Thyroid gland (tissue), 4 donors: ENCODE measurements at places on chromosomes 2 and 18.
A peak's percentile ranks its signal among the peaks of the same experiment; 100 is the strongest.

DNA sequence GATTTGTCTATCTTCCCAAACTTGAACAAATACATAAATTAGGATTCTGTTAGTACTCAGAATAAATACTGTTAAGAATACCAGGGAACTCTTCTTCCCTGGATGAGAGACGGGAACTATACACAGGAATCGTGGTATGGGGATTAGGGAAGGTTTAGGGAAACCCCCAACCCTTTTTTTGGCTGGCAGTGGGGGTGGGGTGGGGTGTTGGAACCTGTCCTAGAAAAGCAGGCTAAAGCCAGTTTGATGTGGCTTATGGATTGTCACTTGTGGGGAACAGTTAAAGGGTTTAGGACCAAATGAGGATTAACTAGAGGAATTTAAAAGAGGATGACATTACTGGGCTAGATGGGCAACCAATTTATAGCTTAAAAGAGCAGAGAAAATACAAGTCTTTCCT, 1.8 kb downstream of the SLC4A10 start:
- DNase-seq = no peak

DNA sequence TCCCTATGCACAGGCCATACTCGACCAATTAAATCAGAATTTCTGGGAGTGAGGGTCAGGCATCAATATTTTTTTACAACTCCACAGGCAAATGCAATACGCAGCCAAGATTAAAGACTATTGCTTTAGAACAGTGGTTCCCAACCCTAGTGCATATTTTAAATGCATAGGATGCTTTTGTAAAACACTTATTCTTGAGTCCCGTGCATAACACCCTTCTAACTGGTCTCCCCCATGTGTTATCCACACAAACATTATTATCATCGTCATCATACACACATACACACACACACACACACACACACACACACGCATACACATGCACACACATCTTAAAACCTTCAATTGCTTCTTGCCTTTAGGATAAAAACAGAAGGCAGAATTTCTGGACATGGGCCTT, 145.0 kb upstream of the PELI1 start:
- no peak for DNase-seq

DNA sequence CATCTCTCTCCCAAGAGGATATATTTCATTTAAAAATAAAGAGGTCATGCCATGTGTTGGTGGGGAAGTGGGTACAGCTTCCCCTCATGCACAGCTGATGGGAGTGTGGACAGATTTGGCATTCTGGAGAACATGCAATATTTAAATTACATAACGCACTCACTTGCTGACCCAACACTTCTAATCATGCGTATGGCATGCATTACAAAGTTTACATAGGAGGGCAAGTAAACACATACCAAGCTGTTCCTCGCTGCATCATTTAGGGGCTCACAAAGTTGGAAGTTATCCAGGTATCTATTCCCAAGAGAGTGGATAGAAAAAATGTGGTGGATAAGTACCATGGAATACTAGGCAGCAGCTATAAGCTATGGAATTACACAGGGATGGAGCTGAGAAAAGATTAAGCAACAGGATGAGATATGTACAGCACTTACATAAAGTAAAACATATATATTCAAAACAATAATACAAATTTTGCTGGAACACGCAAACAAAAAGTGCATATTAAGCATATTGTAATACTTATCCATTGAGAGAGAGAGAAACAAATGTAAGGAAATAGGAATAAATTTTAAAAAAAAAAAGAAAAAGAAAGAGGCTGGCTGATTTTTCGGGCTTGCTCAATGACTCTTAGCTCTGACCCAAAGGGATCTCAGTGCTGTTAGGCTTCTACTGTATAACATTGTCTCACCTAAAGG, 11.0 kb downstream of the CYP1B1 start:
- no peak for DNase-seq

DNA sequence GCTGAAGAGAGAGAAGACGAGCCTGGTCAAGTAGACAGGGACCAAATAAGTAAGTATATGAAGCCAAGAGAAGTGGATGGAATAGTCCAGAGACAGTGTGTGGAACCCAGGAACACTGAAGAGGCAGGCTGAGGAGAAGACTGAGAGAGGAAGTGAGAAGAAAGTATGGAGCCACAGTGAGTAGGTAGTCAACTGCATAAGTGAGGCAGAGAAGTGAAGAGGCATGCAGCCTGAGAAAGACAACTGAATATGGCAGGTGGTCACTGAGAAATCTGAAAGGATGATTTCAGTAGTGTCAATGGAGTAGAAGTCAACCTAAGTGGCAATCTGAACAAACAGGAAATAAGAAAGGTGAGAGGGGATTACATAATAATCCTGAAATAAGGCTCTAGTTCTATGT, 55.4 kb downstream of the CWC22 start:
- DNase-seq = no peak

GRCh38 chr2:142866426-142866825, 11.0 kb upstream of the KYNU start:
- no peak for DNase-seq

- DNase-seq = peak; percentile 47
These were observed 163.7 kb upstream of the PXDN start for GRCh38 chr2:1907849-1908533.

DNA sequence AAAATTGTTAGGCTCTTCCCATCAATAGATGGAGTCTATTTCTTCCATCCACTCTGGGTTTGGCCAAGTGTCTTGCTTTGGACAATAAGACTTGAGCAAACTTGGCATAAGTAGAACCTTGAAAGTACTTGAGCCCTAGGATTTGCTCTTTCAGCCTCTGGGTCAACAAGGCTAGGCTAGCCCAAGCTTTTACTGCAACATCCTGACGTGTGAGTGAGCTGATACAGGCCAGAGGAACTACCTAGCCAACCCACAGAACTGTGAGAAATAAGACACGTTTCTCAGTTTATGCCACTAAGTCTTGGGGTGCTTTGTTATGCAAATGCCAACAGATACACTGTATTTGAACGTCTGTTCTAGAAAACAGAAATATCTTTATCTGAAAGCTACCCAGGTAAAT, 71.9 kb downstream of the LRP2 start:
- DNase-seq = no peak

DNA sequence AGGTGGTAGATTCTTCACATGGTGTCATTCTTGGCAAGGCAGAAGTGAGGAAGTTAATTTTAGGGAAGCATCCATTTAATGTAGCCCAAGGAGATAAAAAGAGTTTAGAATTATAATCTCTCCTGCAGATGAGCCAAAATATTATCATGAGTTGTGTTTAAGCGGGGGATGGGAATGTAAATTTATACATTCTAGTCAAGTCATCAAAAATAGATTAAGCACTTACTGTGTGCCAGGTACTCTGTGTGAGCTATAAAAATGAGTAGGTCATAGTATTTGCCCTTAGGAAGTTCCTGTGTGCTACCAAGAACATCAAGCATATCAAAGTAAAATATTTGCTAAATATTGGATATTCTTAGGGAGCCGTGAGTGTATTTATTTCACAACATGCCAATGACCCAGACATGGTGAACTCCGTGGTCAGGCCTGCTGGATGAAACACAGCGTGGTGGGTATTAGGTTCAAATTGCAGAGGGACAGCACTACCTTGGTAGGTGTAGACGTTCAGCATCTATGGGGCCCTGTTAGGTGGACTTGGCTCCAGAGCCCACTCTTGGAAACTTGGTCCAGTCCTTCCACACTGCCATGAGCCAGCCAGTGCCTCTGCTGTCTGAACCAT, 37.4 kb downstream of the MEIS1 start:
- no peak for DNase-seq

- no peak for DNase-seq
These were observed 623.5 kb downstream of the EPHA4 start for GRCh38 chr2:220948579-220948978.

DNA sequence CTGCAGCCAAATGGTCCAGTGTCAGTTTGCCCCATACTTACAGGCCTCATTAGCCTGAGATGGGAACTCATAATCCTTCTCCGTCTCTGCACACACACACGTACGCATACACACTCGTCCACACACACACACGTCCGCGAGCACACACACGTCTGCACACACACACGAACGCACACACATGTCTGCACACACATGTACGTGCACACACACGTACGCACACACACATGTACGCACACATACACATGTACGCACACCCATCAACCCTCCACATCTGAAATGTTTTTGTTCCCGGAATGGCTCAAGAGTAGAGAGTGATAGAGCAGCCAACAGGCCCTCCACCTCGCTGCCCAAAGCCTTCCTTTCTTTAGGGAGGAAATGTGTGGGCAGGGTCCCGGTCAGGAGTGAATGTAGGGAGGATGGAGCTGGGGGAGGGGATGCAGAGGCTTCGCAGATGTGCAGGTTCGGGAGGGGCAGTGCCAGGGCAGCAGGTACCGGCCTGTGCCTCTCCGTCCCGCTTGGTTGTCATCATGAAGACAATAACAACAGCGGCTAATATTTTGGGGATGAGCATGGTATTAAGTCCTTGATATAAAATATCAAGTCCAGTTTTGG, 52.7 kb downstream of the PTGR3 start:
- no peak for DNase-seq

GRCh38 chr18:75472906-75473305, 45.4 kb upstream of the SMIM21 start:
- no peak for DNase-seq

DNA sequence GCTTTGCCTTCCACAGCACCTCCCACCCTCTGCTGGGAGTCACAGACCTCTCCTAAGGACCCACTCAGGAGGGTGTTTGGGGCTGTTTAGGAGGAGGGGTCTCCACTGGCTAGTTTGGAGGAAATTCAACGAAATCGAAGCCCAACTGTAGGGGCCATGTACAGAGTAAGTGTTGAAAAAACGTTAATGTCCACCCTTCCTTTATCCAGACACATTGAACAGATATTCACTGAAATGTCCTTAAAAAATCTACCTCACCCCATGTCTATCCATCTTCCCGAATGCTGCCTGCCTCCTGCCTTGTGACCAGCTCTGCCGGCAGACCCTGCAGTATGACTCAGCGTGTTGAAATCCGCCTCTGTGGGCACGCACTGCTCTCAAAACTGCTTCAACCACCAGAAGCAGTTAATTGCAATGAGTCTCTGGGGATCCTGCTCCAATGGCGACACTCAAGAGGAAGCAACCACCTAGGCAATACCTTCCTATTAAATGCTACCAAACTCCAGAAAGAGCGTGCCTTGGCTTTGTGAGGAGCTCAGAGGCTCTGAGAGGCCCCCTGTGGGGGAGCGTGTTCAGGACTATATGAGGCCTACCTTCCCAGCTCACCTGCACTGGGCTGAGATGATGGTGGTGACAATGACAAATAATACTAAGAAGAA, 61.4 kb upstream of the RTN4 start:
- DNase-seq = no peak

GRCh38 chr2:133525613-133526529, 42.4 kb downstream of the NCKAP5 start:
- DNase-seq = no peak

GRCh38 chr2:180842461-180842860, 137.9 kb upstream of the UBE2E3 start:
- no peak for DNase-seq

GRCh38 chr2:11835403-11835802, 89.0 kb downstream of the LPIN1 start:
- DNase-seq = no peak

DNA sequence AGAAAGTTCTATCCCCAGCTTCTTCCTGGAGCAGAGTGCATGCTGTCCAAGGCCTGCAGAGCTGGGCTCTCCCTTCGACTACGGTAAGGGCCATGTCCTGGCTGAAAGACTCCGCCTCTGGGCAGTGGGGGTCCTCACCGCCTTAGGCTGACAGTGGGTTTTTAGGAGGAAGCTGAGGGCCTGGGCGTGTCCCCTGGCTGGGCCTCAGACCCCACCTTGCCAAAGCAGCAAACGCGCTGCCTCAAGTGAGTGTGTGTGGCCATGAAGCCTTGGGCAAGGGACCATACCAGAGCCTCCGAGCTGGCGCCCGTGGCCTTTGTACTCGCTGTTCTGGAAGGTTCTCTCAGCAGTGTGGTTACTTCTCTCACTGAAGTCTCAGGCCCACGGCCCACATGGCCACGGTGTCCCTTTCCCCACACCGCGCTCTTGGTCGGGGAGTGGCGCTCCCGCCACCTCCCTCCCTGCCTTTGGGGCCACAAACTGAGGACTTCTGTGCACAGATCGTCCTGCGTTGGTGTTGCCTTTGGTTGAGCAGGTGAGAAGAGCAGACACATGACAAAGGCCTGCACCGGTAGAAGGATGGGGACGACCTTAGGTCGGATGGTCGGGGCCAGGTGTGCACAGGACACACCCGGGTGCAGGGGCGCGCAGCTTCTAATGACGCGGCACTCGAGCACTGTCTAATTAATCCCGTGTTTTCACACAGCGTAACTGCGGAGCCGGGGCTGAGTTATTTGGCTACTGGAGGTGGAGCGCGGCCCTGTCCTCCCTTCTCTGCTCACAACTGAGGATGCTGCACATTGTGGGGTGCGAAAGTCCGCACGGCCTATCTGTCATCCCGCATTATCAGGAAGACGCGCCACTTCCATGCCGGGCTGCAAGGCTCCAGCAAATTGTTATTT, 121.6 kb downstream of the PTGR3 start:
- DNase-seq = no peak

DNA sequence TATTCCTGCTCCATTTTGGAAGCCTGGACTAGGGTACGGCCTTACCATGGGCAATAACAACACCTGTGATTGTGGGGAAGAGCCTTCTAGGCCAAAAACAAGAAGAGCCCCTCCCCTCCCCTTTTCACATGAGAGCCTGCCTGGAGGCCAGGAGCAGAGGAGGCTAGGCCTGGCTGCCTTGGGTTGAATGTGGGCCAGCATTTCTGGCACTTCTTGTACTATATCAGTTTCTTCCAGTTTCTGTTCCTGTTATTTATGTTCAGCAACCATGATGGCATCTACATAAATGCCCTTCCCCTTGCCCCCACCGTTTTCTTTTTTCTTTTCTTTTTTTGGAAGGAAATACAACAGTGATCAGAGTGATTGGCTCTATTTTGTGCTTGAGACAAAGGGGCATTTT, 58.4 kb downstream of the KCTD18 start:
- DNase-seq = no peak

DNA sequence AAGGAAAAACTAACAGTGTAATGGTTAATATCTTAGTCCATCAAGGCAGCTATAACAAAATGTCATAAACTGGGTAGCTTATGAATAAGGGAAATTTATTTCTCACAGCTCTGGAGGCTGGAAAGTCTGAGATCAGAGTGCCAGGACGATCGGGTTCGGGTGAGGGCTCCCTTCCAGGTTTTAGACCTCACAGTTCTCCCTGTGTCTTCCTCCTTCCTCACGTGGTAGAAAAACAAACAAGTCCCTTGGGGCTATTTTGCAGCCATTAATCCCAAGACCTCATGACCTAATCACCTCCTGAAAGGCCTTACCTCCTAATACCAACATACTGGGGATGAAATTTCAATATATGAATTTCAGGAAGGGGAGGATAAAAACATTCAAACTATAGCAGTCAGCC, 455.9 kb downstream of the CNTNAP5 start:
- no peak for DNase-seq

GRCh38 chr2:171523088-171524017, 1.1 kb downstream of the CYBRD1 start:
- peak; percentile 91 for DNase-seq
